Thymus (tissue), 14 donors: ENCODE measurements at places on chromosomes 3 and 15. TPM values are rescaled to one million over a fixed set of nuclear protein-coding genes. Genes with fewer than 3 reads are reported as not detected.

DNA sequence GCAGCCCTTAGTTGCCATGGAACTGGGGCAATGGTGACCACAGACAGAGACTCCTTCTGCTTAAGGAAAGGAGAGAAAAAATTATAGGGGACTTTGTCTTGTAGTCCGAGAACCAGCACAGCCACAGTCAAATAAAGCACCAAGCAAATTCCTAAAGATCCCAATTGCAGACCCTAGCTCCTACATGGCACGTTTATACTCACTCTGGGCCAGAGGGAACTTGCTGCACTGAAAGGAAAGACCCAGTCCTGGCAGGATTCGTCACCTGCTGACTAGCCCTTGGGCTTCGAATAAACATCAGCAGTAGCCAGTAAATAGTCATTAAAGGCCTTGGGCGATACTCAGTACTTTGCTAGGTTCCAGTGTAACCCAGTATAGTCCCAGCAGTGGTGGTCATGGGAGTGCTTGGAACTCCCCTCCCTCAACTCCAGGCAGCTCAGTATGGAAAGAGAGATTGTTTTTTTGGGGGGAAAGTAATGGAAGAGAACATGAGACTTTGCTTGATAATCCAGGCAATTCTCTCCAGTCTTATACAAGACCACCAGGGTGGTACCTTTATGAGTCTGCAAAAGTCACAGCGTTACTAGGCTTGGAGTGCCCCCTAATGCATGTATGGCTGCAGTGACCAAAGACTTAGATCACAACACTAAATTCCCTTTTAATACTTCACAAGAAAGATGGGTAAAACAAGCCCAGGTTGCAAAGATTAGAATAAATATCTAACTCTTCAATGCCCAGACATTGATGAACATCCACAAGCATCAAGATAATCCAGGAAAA is 66.4 kb upstream of the AGTR1 start:
- H3K4me1 ChIP-seq: no peaks in the 10 kb centered on the region
- H3K4me3 ChIP-seq: no peak overlapping the region
- no peak for DNase-seq
- H3K27ac ChIP-seq: no peak overlapping the region
- no peaks in the 10 kb centered on the region for H3K36me3 ChIP-seq
- no peaks in the 10 kb centered on the region for H3K27me3 ChIP-seq

ZNF501 gene
- polyA plus RNA-seq: 3.1 TPM

DNA sequence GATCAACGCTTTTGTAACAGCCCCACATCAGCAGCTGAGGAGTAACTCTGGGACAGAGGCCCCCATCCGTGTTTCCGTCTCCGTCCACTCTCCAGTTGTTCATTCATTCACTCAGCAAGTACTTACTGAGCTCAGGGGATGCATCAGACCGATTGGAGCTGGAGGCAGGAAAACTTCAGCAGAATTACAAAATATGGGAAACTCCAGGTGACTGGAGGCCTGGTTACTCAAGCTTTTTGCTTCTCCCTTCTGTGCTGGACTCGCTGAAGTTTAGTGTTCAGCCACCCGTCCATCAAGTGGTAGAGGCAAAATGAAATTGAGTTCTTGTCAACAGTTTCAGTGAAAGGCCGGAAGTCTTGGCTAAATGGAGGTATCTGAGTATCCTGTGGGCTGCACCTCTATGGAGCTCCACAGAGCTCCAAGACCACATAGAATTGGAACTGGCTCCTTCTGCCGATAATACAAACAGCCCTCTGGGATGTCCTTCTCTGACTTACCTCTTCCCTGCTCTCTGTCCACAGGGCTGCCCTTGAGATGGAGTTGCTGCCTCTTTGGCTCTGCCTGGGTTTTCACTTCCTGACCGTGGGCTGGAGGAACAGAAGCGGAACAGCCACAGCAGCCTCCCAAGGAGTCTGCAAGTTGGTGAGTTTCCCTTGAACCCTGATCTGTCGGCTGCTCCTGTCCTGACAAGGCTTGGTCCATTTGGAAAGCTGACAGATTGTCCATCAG is 14.7 kb downstream of the NRROS start:
- DNase-seq: no peak
- H3K4me3 ChIP-seq: no peak overlapping the region
- H3K27me3 ChIP-seq: no peaks in the 10 kb centered on the region
- no peak overlapping the region for H3K27ac ChIP-seq
- peaks cover 40% of the 10 kb centered on the region for H3K4me1 ChIP-seq

AHSG gene
- polyA plus RNA-seq: 0.23 TPM

CDAN1 gene
- polyA plus RNA-seq: 14.8 TPM

GRCh38 chr3:126306888-126307482 is 50.2 kb downstream of the KLF15 start:
- H3K27ac ChIP-seq: no peak overlapping the region
- no peaks in the 10 kb centered on the region for H3K36me3 ChIP-seq

SSR3 gene
- polyA plus RNA-seq: 83.6 TPM

DNA sequence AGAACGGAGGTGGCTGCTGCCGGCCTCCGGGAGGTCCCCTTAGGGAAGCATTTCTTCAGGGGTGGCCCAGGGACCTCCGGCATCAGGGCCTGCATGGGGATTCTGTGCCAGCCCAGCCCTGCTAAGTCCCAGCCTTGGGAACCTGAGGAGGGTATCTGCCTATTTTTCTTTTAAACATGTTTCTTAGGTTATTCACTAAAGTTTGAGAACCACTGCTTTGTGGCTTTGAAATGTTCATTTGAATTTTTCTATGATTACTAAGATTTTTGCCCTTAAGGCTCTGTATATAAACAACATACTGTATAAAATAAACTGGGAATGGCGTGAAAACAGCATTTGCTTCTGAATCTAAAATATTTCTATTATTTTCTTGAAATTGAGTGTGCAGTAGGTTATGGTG is 24.4 kb downstream of the FAN1 start:
- DNase-seq: no peak
- H3K36me3 ChIP-seq: peaks cover 64% of the 10 kb centered on the region
- H3K4me3 ChIP-seq: no peak overlapping the region
- H3K27me3 ChIP-seq: no peaks in the 10 kb centered on the region
- no peaks in the 10 kb centered on the region for H3K4me1 ChIP-seq
- no peak overlapping the region for H3K27ac ChIP-seq

ITPKA gene
- 0.66 TPM for polyA plus RNA-seq

DNA sequence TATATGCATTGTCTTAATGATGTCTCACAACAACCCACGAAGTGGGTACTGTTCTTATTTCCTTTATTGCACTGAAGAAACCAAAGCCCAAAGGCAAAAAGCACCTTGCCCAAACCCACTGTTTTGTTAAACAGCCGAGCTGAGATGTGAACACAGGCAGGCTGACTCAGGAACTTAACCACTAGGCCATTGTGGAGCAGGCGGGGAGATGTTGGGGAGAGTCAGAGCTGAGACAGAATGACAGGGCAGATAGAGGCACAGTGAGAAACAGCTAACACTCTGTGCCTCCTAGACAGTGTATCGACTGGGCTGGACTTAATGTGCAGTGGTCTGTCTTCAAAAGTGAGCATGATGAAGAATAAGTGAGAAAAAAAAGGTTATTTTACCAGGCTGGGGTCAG is 56.5 kb downstream of the RPLP1 start:
- H3K27ac ChIP-seq: no peak overlapping the region
- H3K4me1 ChIP-seq: no peaks in the 10 kb centered on the region
- H3K4me3 ChIP-seq: no peak overlapping the region
- no peaks in the 10 kb centered on the region for H3K27me3 ChIP-seq
- H3K36me3 ChIP-seq: no peaks in the 10 kb centered on the region
- DNase-seq: no peak

DNA sequence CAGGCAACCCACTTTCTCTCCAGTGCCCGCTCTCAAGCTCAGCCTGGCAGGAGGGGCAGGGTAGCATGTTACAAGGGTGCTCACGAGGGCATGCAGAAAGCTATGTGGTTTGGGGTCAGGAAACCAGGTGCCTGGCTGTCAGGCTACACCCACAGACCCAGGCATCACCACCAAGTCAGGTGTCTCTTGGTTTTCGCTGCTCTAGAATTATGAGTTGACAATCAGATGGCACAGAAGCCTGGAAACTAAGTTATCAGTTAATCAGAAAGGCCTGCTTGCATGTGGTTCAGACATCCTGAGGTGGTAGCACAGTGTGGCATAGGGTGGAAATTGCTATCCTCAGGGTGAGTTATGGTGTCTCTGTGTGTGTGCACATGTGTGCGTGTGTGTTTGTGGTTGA is 16.2 kb upstream of the CCR9 start:
- H3K36me3 ChIP-seq: peaks cover 4% of the 10 kb centered on the region
- peak overlapping the region; percentile 27 for H3K4me3 ChIP-seq
- peak; percentile 98 for DNase-seq
- peak overlapping the region; percentile 91 for H3K27ac ChIP-seq

DNA sequence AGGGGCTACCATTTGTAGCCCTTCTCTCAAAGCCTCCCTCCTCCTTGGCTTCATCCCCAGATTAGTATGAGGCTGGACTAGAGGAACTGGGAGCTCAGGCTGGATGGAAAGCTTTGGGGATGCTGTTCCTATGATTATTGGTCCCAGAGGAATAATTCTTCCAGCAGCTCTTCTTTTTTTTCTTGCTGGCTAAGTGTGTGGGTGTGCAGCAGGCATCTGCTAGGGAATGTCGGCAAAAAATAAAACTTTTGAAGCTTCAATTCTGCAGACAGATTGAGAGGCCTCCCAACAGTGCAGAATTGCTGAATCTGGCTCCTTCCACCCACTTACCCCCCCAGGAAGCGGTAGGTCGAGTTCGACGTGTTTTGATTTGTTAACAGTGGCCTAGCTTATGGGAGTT is 138.5 kb upstream of the ANKRD28 start:
- H3K36me3 ChIP-seq: no peaks in the 10 kb centered on the region
- H3K27ac ChIP-seq: no peak overlapping the region
- no peaks in the 10 kb centered on the region for H3K4me1 ChIP-seq
- no peak overlapping the region for H3K4me3 ChIP-seq

- no peak overlapping the region for H3K4me3 ChIP-seq
- peak overlapping the region; percentile 93 for H3K27ac ChIP-seq
- DNase-seq: no peak
- no peaks in the 10 kb centered on the region for H3K27me3 ChIP-seq
- peaks cover 10% of the 10 kb centered on the region for H3K4me1 ChIP-seq
These were observed 103.5 kb downstream of the MITF start for GRCh38 chr3:69842789-69843188.

AMOTL2 gene
- 7.3 TPM for polyA plus RNA-seq
